D341Med (cell line): ENCODE measurements at places on chromosomes 3 and 15.

DNA sequence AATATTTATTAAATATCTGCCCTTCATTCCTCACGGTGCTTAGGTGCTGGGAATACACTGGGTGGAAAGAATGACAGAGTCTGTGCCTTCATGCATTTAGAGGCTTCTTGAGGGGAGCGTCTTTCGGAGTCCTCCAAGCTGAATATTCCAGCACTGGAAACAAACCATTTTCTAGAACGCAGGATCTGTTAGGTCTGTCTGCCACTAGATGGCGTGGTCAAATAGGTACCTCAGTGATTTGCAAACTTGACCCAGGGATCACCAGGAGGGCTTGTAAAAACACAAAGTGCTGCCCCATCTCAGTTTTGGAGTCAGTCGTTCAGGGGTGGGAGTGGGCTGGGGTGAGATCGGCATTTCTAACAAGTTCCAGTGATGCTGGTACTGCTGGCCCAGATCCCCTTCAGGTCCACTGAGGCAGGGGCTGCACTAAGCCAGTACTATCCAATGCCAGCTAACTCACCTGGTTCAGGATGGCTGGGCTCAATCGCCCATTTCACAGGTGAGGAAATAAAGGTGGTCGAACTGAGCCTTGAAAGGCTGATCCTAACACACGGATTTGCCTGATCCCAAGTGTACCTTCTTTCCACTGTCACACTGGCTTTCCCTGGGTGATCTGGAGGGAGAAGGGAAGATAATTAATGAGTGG is 14.8 kb downstream of the ARNT2 start:
- peak; percentile 44 for DNase-seq

GRCh38 chr3:116806351-116806750 is 96.8 kb downstream of the TUSC7 start:
- DNase-seq = no peak

DNA sequence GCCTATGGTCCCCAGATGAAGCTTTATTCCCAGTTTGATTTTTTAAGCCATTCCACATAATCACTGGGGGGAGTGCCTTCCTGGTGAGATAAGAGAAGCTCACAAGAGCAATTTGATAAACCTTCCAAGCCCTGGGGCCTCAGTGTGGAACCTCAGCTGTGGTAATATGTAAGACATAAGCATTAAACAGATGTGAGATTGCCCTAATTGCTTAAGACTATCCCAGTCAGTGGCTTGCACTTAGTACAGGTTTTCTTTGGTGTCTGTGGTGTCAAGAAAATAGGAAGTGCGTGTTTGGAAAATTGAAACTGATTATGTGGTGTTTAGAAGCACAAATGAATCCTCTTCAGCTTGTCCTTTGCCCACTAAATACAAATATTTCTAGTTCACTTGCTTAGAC is 54.3 kb downstream of the LRRN1 start:
- no peak for DNase-seq

- DNase-seq = no peak
Measured at GRCh38 chr15:40081691-40082194, 26.9 kb downstream of the BMF start.

DNA sequence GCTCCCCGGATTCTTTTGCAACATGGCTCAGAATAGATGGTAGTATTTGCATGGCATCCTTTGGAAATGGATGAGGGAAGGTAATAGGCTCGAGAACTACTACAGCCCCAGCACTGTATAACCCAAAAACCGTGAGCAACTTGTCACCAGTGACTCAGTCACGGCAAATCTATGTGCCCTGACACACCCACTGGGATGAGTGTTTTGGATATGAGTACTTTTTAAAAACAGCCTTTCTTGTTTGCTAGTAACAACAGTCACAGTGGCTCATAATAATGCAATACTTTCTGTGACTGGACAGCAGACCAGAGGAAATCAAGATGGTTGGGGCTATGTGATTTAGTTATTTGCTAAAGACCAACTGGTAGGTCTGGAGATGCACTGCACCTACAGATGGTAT is 299.6 kb downstream of the ULK4 start:
- no peak for DNase-seq

GRCh38 chr3:172186607-172187006 is 147.2 kb downstream of the FNDC3B start:
- DNase-seq = no peak

DNA sequence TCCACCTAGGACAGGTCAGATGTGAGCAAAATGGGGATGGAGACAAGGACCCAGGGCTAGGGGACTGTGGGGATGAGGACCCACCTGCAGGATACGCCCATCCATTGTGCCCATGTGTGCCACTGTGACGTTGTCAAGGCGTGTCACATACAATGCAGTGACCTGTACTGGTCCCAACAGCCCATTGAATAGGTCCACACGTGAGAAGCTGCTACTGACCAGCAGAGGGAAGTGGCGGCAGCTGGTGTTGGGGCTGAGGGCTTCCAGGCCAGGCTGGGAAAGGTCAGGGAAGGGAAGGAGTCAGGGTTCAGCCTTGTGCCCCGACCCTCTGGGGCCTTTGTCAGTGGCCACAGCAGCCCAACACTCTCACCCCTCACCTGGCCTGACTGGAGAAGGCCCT is 4.7 kb downstream of the MST1R start:
- DNase-seq = no peak

GRCh38 chr3:130894130-130894985 is 474 bp downstream of the ATP2C1 start:
- DNase-seq = peak; percentile 75

GRCh38 chr15:58523634-58524033 is 91.8 kb downstream of the LIPC start:
- no peak for DNase-seq

DNA sequence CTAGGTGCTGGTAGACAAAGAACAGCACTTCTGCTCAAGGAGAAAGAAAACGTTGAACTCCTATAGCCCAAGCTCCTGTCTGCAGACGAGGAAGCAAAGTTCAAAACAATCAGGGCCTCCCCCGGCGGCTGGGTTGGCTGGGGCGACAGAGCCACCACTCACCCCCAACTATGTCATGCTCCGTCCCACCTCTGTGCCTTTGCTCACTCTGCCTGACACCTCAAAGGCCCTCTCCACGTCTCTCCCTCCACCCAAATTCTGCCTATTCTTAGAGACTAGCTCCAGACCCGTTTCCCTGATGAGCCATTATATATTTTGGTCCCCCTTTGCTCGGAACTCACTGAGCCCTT is 304.3 kb downstream of the TLE3 start:
- DNase-seq = no peak

DNA sequence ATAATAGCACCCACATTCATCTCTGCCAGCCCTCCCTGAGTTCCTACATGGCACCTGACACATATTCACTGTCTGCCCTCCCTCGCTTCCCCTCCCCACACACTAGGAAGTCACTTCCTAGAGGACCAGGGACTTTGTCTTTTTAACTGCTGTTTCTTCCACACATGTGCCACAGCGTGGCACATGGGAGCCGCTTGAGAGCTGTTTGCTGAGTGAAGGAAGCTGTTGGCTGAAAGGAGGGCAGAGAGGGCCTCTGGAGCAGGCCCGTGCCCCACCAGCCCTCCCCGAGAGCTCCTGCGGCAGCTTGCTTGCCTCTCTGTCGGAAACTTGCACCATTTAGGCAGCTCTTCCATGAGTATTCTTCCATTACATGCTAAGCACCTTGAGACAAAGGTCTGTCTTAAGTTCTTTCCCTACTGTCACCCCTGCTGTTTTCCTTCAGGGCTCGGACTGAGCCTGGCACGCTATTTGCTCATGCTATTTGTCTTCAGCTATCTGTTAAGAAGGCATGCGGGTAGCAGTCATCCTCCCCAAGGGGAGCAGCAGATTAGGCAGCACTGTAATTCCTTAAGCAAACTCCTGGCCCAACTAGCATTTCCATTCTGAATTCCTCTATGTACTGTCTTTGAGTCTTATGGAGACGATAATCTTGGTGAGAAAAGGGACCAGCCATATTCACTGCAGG is 72.2 kb downstream of the CACNA1D start:
- DNase-seq = no peak

DNA sequence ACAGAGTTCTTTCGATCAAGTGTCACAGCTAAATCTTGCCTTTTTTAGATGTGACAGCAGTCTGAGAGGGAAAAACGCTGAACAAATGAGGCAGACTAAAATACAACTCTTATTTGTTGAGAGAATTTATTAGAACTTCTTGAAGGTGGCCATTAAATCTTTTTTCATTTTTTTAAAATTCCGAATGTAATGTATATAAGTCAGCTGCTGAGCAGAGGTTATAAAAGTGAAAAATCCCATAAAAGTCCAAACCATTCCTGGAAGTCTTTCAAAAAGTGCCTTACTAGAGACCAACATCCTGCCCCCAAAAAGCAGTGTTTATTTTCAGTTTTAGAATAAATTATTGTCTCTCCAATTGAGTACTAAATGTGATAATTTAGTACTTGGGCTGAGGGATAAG is 3.1 kb downstream of the TSEN2 start:
- DNase-seq = no peak

- peak; percentile 99 for DNase-seq
Measured at GRCh38 chr15:79310985-79311900, at the start of gene TMED3. Gene TMED3 (plus strand): TSS chr15:79311112. CDS start chr15:79311250, 138 bp downstream.

- no peak for DNase-seq
Measured at GRCh38 chr3:10192953-10193691, 28.4 kb downstream of the IRAK2 start.

- no peak for DNase-seq
Measured at GRCh38 chr3:162534431-162534830, 1037.8 kb downstream of the OTOL1 start.

DNA sequence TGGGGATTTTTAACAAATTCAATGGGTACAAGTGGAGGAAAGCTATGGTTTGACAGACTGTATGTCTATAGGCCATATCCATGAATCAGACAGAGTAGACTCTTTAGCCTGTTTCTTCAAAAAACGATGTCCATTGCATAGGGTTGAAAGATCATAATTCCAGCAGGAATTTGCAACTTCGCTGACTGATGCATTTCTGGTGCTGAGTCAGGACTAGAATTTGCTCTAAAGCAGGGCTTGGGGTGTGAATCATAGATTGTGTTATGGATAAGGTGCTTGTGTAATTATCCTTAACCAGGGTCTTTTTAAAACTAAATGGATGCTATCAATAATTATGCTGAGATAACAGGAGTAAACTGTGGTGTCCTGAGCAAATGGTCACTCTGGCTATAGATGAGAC is 200.4 kb upstream of the TBC1D5 start:
- DNase-seq = no peak

- no peak for DNase-seq
Measured at GRCh38 chr15:75641603-75642002, 1.6 kb upstream of the IMP3 start.

- no peak for DNase-seq
Measured at GRCh38 chr3:5047764-5048419, 68.7 kb downstream of the BHLHE40 start.

- peak; percentile 46 for DNase-seq
Measured at GRCh38 chr15:84761607-84762131, 13.3 kb downstream of the ZNF592 start.

GRCh38 chr3:137554242-137554641 is 209.9 kb upstream of the SOX14 start:
- DNase-seq = no peak

DNA sequence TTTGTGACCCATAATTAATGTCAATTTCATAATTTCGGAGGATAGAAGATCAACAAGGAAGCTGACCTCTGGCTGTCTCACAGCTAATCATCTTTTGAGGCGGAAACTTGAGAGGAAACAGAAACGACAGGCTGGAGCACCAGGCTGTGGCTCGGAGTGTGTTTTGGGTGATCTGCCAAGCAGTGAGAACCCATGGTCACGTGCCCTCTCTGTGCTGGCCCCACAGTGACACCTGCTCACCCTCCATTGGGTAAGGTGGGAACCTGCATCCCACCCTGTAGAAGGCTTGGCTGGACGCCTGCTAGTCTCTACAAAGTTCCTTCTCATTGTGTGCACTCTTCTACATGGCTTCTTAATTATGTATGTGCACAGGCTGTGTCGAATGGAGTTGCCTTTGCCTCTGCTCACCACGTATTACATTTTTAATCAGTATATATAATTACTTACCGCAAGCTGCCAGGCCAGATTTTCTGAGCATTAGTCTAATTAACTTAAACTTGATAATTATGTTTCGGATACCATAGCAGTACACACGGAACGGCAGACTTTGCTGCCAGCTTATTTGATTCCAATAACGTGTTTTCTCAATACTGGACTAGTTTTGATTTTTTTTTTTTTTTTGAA is 719.4 kb upstream of the CFAP20DC start:
- DNase-seq = peak; percentile 78

DNA sequence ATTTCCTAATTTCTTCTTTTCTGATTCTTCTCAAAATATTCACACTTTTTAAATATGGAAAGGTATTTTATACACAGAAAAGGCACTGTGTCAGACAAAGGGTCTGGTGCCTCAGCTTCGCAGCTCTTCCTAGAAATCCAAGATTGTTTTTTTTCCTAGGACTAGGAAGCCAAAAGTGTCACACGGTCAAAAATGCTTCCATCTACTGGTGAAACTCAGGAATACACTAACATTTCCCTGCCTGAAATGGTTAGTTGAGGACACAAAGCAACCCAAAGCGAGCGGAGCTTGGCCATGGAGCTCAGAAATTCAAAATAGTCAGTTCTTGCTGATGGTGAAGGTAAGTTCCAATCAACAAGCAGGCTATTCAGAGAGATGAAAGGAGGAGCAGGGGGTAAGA is 426.5 kb upstream of the RASGRP1 start:
- peak; percentile 36 for DNase-seq

- DNase-seq = no peak
Measured at GRCh38 chr3:69941037-69941436, 58.5 kb upstream of the SAMMSON start.

- no peak for DNase-seq
Measured at GRCh38 chr3:57091521-57092273, 31.2 kb downstream of the SPATA12 start.

DNA sequence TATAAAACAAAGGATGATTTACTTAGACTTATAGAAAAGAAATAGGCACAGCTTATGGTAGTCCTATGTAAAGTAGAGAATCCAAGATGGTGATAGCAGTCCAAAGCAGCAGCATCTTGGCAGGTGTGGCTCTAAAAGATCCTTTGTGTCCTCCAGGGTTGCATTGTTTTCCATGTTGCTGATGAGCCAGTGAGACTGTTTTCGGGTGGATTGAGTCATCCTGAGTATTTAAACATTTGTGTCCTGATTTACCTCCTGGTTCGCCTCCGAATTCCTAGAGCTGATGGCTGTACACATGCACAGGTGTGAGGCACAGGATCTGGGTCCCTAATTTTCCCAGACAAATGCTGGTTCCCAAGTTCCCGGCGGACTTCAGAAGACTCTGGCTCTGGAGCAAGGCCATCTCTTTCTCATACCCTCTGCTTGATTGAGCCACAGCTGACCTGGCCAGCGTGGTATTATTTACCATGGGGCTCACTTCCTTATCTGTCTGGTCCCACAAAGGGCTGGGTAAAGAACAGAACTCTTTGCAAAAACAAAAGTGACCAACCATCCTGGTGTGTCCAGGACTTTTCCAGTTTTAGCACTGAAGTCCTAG is 51.0 kb downstream of the ARNT2 start:
- no peak for DNase-seq
